ENCODE measurements at places on chromosomes 4 and X. TPM values are rescaled to one million over a fixed set of nuclear protein-coding genes. Genes with fewer than 3 reads are reported as not detected.

DNA sequence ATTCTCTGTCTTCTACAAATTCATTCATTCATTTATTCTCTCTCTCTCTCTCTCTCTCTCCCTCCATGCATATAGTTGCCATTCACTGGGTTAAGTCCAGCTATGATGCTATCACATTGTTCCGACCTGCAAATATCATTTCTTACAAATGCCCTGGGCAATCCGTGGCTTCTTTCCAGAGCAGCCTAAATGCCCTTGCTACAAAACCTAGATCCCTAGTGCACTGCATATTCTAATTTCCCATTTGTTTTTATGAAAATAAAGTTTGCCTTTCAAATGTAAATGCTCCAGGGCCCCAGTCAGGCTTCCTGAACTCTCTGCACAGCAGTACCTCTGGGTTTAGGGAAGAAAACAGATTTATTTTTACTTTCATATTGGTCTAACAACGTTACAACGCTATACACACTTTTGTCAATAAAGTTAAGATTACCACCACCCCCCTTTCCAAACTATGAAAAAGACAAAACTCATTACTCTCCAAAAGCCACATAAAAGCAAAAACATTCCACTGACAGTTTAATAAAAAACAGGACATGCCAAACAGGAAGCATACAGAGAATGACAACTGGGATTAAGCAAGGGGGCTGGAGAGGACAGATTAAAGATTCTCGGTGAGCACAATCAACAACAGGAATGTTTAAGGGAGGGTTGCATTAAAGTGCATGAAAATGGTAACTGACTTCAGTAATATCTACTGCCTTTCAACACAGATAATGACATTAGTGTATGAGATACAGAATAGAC lies 104.3 kb downstream of the USP46 start:
- DNase-seq = no peak

Gene HS3ST1
- 20.6 TPM for polyA plus RNA-seq

DNA sequence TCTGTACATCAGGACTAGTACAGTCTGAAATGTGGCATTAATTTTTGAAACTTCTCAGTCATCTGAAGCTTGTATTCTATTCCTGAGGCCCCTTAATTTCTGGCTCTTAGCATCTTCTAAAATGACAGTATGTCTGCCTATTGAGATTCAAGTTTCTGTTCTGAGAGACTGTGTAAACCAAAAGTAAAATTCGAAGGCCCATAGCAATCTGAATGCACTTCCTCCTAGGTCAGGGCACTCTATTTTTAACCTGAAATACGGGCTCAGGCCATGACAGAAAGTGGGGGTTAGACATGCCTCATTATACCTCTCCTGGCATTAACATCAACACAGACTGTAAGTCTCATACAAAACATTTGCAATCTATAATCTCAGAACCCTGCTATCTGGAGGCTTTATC lies 584.4 kb downstream of the KLHL4 start:
- no peak for DNase-seq

- DNase-seq = no peak
Measured at GRCh38 chr4:189029976-189030504, 890.8 kb downstream of the TRIML1 start.

DNA sequence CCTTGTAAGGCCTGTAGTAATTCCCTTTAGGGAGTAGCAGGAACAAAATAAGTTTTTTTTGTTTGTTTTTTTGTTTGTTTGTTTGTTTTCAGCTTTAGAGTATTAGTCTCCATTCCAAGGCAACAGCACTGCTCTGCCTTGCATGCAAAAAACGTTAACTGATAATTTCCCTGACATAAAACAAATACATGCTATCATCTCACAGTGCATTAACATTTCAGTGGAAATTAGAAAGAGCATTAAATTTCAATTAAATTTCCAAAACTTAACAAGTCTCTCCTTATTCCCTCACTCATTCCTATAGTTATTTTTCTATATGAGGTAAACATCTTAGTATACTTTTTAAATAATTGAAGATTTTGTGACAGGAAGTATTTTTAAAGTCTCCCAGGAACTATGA lies 378.4 kb upstream of the PCDH7 start:
- no peak for DNase-seq

DNA sequence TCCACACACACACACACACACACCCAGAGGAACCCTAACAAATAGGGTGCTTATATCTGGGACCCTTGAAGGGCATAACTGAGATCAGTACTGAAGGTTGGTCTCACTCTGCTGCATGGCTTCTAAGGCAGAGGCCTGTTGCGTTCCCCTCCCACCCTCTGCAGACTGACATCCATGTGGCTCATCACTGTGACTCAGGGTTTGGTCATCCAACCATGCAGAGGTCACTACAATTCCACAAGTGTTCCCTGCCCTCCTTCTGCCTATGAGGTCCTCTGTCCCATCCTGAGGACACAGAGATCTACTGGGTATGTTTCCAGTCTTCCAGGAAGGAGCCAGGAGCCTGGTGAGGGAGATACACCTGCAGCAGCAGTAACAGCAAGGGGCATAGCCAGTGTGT lies 55.8 kb downstream of the XAGE2 start:
- no peak for DNase-seq

GRCh38 chr4:184039963-184040383 lies 134.9 kb downstream of the STOX2 start:
- no peak for DNase-seq

Gene CCDC158
- polyA plus RNA-seq = not detected

Gene SLC34A2
- polyA plus RNA-seq = not detected

GRCh38 chr4:114677346-114677979 lies 78.9 kb downstream of the UGT8 start:
- no peak for DNase-seq

Gene ZNF81
- polyA plus RNA-seq = not detected

GRCh38 chr4:138232364-138232763 lies 9.8 kb downstream of the SLC7A11 start:
- no peak for DNase-seq

Gene PPP1R3F
- 1.6 TPM for polyA plus RNA-seq

Gene DYNLT3
- polyA plus RNA-seq = 30.5 TPM

Gene HERC5
- polyA plus RNA-seq = 9.1 TPM

DNA sequence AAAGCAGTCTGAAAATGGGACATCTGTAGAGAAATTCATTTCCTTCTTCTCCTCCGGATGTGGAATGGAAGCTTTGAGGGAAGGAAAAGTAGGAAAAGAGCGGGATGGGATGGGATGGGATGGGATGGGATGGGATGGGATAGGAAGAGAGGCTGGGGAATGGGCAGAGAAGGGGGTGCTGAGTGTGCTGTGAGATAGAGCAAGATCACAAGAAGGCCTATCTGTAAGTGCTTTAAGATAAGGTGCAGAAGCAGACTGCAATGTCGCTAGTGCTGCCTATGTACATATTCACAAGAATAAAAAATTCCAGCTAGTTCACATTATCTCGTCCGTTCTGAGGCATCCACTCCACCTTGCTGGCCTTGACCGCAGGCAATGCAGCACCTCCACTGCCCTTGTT lies 86.2 kb downstream of the IRF2 start:
- DNase-seq = no peak

Gene PRAF2
- polyA plus RNA-seq = 39.0 TPM

GRCh38 chrX:28670074-28670473 lies 82.8 kb downstream of the IL1RAPL1 start:
- no peak for DNase-seq

DNA sequence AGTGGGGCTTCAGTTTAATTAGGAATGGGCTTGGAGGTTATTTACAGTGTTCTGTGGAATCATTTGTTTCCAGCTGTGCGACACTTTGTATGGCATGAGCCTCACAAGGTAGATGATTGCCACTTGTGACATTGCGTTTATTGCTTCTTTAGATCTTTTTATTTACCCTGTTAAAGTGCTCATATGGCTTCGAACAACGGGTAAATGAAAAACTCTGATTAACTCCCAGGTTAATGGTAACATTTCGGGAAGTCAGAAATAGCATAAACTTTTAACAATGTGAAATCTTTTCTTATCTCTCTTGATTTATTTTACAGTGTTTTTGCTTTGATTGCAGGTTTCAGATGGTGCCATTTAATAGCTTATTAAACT lies 494.3 kb downstream of the IDS start:
- DNase-seq = no peak

DNA sequence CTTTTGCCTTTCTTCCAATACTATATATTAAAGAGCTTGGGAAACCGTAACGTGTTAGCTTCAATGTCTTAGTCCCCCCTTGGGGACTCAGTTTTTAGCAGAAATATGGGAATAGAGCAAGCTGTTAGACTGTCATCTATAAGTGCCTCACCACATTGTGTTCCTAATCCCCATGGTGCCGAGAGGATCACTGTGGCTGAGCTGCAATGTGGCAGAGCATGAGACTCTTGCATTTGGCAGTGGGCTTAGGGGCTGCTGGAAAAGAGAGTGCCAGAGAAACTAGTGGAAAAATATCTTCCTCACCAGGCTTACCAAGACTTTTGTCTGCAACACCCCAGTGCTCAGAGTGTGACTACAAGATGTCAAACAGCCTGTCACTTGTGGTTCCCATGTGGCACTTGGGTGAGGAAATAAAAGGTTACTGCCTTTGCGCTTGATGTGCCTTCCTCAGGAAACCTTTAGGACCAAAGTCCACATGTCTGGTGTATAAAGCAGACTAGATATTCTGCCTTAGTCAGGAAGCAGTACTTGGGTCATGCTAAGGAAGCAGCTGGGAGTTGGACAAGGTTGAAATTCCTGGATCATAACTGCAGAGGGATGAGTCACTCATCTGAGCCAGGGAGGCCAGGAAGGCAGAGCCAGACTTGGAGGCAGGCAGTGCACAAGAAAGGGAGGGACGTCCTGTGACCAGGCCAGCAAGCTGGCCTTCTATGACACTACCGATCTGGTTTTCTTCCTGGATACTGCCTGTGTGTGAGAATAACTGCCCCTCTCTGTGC lies 9.7 kb upstream of the MAGEA4 start:
- no peak for DNase-seq

DNA sequence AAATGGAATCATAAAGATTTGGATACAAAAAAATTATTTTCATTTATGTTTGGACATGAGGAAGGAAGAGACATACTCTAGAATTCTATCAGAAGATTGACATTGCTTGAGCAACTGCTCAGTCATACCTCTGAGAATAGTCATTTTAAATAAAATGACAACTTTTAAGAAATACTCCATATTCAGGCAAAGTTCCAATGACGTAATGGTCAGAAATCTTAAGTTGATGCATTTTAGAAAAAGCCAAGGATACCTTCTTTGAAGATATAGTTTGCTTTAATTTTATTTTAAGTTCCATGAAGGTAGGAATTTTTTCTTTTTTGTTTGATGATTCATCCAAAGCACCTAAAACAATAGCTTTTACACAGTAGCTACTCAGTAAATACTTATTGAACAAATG lies 110.3 kb upstream of the ATOH1 start:
- no peak for DNase-seq

- peak; percentile 2 for DNase-seq
Measured at GRCh38 chrX:148133105-148133725, 152.1 kb downstream of the FMR1NB start.

- DNase-seq = no peak
Measured at GRCh38 chr4:34182306-34182705, 2062.0 kb downstream of the ARAP2 start.

Gene CXXC4
- not detected for polyA plus RNA-seq

Gene PDLIM3
- not detected for polyA plus RNA-seq

Gene SH3RF1
- 1.1 TPM for polyA plus RNA-seq

Gene KIT
- not detected for polyA plus RNA-seq

Gene GC
- not detected for polyA plus RNA-seq

Gene ITGB1BP2
- not detected for polyA plus RNA-seq

DNA sequence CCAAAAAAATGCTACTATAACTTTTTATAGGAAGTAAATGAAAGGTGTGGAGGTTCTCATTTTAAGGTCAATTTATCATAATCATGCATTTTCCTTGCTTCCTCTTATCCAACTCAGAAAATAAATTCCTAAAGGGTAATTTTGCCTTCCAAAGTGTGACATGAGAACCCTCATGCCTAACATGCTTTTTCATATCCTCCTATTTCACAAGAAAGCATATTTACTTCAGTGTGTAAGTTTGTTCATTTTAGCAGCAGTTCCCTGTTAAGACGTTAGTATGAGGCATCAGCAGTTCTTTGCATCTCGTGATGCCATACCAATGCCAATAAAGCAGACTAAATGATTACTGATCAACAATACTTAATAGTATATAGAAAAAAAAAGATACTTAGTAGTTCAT lies 18.4 kb downstream of the WDFY3 start:
- no peak for DNase-seq

DNA sequence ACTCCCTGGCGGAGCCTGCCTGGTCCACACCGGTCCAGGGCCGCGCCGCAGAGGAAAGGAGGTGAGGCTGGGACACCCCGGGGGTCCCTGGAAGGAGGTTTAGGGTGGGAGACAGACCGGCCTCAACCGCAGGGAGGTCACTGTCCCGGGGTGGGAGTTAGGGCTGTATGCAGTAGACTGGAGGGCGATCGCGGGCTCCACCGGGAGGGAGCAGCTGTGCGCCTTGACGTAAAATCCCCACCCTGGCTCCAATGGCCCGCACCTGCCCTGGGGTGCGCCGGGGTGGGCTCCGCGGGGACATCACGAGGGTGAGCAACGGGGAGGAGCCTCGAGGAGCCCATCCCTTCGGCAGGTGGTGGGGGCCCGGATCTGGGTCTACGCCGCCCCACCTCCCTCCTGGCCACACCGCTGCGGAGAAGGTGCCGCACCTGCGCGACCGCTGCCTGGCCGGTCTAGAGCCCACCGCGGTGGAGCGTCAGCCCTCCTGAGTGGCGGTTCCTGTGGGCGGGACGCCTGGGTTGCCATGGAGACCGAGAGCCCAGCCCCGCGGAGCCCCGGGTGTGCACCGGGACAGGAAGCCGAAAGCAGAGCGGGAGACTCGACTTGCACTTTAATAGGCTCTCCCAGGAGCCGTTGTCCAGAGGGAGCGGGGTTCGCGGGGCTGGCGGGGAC lies 105.1 kb downstream of the ADRA2C start:
- DNase-seq = peak; percentile 6

GRCh38 chr4:52788806-52789205 lies 37.6 kb upstream of the ERVMER34-1 start:
- no peak for DNase-seq

DNA sequence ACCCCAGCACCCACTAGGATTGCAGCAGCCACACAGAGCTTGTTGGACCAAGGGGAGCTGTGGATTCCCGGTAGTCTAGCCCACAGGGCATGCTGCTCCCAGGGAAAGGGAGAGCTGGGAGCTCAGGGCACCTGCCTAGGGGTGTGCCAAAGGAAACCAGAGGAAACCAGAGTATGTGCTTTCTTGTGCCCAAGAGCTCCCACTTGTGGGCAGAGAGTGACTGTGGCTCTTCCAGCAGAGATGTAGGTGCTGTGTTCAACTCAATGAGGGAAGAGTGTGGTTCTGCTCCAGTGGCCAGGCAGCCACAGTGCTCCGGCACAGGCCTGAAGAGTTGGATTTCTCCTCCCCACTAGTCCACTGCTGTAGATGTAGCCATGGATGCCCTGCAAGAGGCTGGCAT lies 1050.0 kb upstream of the INTU start:
- no peak for DNase-seq

Gene SMAD1
- not detected for polyA plus RNA-seq

Gene MEPE
- polyA plus RNA-seq = not detected
